Activated CD8-positive, alpha-beta memory T cell treated with anti-CD3 and anti-CD28 coated beads for 48 hours (primary cell): ENCODE measurements at places on chromosomes 7 and 10.

- no peak for DNase-seq
These were observed 31.7 kb upstream of the DGKI start for GRCh38 chr7:137878333-137878961.

- DNase-seq, result no peak
These were observed 89.7 kb upstream of the IKZF1 start for GRCh38 chr7:50214771-50215170.

GRCh38 chr10:5533098-5533731, 8.5 kb downstream of the CALML3 start:
- DNase-seq, result no peak

DNA sequence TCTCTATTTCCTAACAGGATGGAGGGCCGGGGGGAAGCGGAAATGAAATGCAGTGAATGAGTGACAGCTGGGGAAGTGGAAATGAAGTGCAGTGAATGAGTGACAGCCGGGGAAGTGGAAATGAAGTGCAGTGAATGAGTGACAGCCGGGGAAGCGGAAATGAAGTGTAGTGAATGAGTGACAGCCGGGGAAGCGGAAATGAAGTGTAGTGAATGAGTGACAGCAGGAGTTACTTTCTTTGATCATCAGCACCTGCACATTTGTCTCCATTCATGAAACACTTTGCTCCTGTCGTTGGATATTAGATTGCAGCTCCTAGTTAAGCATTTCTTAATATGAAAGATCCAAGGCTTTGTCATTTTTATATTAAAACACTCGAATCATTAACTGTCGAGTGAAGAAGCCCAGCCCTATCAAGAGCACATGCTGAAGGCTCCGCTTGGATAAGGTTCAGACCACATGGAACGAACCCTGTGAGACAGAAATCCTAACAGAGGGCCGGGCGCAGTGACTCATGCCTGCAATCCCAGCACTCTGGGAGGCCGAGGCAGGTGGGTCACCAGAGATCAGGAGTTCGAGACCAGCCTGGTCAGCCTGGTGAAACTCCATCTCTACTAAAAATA, 406.0 kb upstream of the ADARB2 start:
- no peak for DNase-seq

GRCh38 chr7:38846280-38846679, 62.7 kb downstream of the VPS41 start:
- DNase-seq, result no peak

- no peak for DNase-seq
These were observed 9.1 kb upstream of the IDI2 start for GRCh38 chr10:1034758-1035157.

DNA sequence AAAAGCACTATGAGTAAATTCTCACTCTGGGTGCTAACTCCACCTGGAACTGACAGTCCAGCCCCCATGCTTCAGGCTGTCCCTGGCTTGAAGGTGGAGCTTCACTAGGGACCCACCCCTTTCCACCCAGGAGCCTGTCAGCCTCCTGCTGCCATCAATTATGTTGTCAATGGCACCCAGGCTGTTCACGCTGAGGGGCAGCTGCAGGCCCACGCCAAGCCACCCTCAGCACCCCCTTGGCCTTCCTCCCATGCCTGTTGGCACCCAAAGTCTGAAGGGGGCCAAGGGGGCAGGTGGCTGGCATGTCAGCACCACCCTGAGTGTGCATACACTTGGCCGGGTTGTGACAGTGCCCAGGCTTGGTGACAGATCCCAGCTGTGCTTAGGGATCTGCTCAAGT, 149.3 kb downstream of the NXPH1 start:
- DNase-seq, result no peak

GRCh38 chr7:123665157-123665556, 9.5 kb downstream of the LMOD2 start:
- no peak for DNase-seq

- no peak for DNase-seq
These were observed 36.4 kb downstream of the GDI2 start for GRCh38 chr10:5776881-5777197.

GRCh38 chr7:69681181-69681580, 82.9 kb downstream of the AUTS2 start:
- DNase-seq, result no peak

DNA sequence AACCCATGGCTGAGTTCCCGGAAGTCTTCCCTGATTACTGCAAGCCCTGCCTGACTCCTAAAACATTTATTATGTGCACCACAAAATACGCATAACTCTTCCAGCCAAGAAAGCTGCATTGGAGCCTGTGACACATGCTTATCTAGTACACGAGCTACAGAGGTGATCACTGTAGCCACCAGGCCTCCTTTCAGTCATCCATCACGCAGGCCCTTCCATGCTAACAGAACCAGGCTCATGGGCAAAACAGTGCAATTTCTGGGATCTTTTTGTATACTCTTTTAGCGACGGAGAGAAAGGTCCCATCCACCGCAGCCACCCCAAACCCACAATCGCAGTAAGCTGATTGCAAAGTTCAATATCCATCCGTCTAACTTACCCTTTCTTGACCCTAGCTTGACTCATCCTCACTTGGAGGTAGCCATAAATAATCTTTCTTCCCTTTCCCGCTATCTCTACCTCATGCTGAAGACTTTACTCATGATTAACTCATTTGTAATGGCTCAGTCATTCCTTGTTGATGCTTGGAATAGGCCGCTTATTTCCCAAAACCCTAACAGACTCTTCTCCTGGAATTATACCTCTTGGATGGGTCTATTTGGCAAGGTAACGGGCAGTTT, 1203.5 kb downstream of the TYW1 start:
- no peak for DNase-seq

- peak; percentile 56 for DNase-seq
These were observed at the start of gene HIF1AN for GRCh38 chr10:100535715-100536353. Gene HIF1AN, plus strand, starts transcription at chr10:100535943. Its CDS starts 16 bp downstream, at chr10:100535959.

DNA sequence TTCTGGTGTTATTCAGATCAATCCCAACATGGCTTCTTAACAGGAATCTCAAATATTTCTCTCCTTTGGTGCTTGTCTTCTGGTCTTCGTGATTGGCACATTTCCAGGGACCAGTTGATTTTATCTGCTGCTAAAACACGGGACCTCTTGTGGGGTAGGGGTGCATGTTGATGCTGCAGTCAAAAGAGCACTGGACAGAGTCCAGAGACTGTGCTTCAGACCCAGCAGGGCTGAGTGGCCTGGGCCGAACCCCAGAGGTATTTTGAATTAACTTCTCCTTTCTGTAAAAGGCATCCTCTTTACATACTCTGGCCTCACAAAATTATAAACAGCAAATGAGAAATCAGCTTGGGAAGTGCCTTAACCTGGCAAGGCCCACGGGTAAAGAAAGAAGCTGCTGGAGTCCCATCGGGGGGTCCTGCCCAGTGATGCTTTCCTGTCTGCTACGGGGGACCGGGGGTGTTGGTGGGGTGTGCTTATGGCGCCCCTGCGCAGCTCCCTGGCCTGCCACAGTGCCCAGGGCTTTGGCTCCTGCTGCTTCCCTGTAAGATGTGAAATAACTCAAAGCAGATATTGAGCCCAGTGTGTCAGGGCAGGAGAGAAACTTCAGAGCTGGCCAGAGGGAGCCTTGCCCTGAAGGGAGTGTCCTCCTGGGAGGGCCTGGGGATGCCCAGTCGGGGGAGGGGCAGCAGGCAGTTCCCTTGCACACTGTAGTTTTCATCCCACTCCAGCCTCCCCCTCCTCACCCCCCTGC, 230.5 kb downstream of the TCF7L2 start:
- no peak for DNase-seq

GRCh38 chr7:98125759-98126158, 19.1 kb downstream of the LMTK2 start:
- no peak for DNase-seq

- DNase-seq, result no peak
These were observed 189.5 kb downstream of the DNAJB6 start for GRCh38 chr7:157526005-157526912.

- no peak for DNase-seq
These were observed 86.2 kb downstream of the HIBADH start for GRCh38 chr7:27576360-27576944.

- no peak for DNase-seq
These were observed 626.3 kb upstream of the POT1 start for GRCh38 chr7:125555916-125556315.

DNA sequence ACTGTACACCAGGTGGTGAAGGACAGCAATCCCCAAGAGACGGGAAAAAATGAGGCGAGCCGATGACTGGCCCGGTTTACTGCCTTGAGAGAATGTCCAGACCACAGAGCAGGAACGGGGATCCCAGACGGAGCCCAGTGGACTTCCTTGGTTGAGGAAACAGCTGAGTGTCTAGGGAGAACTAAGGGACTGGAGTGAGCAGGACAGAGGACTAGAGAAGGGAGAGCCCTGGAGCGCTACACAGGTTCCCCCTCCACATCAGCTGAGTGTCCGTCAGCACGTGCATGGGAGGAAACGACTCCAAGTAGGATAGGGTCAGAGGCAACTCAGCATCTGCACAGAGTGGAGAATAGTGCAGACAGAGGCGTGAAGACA, 7.1 kb upstream of the WDR86 start:
- no peak for DNase-seq

DNA sequence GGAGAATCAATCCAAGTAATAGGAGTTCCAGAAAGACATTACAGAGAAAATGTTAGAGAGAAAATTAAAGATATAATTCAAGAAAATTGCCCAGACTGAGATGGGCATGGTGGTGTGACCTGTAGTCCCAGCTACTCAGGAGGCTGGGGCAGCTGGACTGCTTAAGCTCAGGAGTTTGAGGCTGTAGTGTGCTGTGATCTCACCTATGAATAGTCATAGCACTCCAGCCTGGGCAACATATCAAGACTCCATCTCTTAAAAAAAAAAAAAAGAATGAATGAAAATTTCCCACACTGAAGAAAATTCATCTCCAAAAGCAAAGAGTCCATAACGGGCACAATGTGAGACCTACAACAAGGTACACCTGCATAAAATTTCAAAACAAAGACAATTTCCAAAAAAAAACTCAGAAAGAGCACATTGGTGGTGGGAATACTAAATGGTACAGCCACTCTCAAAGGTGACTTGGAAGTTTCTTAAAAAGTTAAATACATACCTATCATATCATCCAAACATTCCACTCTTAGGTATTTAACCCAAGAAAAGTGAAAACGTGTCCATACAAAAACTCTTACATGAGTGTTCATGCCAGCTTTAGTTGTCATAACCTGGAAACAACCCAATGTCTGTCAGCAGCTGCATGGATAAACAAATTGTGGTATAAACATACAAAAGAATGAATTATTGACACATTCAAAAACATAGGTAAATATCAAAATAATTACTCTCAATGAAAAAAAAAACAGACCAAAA, 6.9 kb upstream of the RGS10 start:
- no peak for DNase-seq

DNA sequence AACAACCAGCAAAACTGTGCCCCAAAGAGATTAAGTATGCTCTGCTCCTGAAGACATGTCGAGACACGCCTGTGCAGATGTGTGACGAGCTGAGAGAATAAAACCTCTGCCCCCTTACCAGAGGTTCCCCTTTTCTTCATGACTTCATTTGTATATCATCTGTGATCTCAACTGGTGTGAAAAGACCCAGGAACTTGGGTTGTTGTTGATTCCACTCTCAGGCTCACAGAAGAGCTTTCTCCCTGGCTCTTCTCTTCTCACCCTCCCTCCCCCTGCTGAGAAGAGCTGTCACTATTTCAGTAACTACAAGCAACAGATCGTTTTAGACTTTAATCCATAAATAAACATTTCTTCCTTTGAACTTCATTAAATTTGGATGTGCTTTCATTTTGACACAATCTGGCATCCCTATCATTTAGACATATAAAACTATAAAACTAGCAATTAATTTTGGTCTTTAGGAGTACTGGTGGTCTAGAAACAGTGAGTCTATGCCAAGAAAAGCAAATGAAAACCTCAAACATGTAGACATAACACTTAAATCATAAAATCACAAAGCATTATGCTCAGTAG, 179.3 kb upstream of the FZD8 start:
- DNase-seq, result no peak

- no peak for DNase-seq
These were observed 28.0 kb downstream of the CHST12 start for GRCh38 chr7:2431260-2431867.

DNA sequence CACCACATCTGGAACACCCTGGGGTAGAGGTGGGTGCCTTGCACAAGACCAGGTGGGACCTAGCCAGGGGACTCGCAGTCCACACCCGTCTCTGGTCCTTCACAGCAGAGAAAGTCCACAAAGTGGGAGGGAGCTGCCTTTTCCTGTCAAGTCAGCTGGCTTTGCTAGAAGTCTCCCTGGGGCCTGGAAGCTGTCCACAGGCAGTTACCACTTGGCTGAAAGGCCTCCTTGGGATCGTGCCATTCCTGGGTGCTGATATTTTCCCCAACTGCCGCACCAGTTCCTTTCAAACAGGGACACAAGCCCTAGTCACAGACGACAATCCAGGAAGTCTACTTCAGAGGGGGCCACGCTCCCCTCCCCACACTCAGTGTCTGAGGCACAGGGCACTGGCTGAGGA, 75.4 kb downstream of the AFAP1L2 start:
- DNase-seq, result no peak

DNA sequence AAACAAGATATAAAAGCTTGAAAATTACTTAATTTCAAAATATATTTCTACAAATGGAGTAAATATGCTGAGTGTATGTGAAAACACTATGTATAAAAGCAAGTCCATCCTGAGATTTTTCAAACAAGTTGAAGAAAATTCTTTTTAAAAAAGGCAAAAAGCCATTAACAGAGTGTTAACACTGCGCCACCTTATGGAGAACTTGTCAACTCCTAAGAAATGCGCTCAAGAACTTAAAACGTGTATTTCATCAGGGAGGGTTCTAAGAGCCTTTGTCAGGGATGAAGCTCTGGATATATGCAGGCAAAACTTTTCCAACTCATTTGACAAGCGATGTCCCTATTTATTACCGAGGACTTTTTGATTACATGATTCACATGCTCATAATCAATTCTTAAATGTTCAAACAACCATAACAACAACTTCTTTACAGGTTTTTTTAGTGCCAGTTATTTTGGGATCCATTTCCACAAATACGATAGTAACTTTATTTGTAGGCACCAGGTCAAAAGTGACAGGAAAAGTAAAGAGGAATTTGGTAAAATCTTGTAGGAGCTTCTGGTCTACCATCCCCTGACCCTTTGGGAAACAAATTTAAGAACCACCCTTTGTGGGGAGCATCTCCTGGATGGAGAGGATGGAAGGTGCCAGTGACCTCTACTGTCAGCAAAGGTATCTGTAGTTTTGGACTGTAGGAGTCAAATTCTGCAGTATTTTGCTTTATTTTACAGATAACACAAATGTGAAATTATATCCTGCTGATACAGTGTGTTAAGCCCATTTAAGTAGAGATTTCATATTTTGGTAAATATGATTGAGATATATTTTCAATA, 23.2 kb downstream of the CALCR start:
- no peak for DNase-seq

- no peak for DNase-seq
These were observed 201.3 kb downstream of the REEP3 start for GRCh38 chr10:63722537-63722936.

DNA sequence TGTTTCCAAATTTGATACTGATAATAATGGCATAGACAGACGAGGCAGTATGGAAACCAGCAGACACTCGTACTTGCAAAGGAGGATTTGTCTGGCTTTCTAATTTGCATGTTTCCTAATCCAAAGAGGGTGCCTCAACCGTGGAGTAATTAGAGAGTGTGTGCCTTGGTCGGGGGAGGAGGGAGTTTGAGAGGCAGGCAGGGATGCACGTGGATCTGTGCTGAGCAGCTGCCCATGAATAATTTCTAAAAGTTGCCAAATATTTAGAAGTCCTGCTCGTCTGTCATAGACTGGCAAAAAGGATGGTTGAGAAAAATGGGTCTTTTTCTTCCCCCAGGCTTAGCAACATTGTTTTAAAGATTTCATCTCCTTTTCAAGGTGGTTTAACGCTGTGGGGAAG, 69.4 kb downstream of the PTPRE start:
- DNase-seq, result no peak

- no peak for DNase-seq
These were observed 29.4 kb downstream of the SFXN4 start for GRCh38 chr10:119136084-119136483.
